ENCODE measurements at places on chromosomes 11 and 22.

- no peak for DNase-seq
Measured at GRCh38 chr11:62427630-62428233, 8.9 kb downstream of the SCGB1A1 start.

DNA sequence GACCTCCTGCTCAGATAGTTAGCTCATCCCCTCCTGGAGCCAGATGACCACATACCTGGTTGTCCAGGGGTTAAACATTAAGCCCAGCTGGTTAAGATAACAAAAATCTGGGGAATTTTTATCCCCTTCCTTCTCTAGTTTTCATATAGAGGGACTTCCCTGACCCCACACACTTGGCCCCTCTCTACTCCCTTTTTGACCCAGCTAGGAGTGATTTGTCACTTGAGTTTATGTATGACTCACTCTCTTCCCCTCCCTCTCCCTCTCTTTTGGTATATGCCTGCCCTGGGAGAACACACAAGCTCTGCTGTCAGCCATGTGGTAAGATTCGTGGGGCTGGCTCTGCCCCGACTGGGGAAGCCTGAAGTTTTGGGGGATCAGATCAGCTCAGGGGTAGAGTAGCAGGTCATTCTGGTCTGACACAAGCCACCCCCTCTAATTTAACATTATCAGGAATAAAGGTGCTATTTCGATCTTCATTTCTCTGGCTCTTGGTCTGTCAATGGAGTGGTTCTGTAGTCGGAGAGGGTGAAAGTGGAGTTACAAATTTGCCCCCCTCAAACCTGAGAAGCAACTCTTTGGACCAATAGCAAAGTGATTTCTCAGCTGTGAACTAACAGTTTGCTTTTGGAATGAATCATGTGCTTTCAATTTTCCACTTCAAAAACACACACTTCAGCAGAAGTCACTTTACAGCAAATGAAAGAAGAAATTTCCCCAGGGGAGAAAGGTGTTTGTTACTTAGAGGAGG, 415.3 kb upstream of the CADM1 start:
- DNase-seq: no peak

- no peak for DNase-seq
Measured at GRCh38 chr11:117782101-117782500, 14.9 kb downstream of the DSCAML1 start.

- DNase-seq: peak; percentile 67
Measured at GRCh38 chr11:125494974-125495725, 915 bp downstream of the FEZ1 start.

DNA sequence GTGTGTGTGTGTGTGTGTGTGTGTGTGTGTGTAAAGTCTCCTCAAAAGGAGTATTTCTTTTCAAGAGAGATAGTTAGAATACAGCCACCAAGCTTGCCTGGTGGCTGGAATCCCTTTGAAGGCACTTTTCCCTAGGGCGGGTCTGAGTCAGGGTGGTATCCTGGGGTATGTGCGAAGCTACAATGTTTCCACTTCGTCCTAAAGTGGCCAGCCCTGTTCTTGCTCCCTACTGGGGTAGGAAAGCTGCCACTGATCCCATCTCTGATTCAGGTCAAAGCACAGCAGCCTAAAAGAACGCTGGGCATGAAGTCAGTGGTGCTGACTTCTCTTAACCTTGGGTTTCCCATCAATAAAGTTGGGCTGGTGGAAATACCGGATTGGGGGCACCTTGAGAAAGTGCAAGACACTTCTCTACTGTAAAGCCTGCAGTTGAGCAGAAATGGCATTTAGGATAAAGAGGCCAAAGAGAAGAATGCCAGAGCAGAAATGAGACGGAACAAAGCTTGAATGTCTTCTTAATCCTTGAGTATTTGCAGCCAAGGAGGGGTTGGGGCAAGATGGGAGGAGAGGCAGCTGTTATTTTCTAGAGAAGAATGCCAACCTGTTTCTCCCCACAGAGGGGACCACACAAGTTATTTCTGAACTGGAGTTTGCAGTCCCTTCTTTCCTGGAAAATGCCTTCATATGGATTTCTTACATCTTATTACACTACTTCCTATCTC, 35.3 kb downstream of the ZNRF3 start:
- no peak for DNase-seq

- no peak for DNase-seq
Measured at GRCh38 chr11:123525097-123525496, 95.0 kb downstream of the GRAMD1B start.

All from globus pallidus (tissue), 1 donor.